HCEC 1CT (cell line): ENCODE measurements at places on chromosomes 2 and 18.

- no peak for DNase-seq
Observed at GRCh38 chr2:117851969-117852368, 37.5 kb downstream of the DDX18 start.

- no peak for DNase-seq
Observed at GRCh38 chr2:216546241-216546640, 47.6 kb downstream of the RPL37A start.

DNA sequence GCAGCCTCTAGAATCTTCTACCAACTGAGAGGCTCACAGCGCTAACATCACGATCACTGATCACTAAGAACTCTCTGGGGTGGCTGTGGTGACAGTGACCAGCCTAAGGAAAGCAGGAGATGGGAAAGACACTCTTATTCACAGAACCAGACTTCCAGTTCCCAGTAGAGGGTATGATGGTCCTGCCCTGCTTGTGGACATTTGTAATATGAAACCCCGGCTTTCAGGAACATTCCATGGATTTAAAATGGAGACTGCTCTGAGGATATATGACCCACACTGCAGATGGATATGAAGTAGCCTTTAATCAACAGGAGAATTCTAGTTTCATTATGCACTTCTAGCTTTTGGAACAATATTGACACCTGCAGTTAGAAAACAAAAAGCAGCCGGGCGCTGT, 131.8 kb downstream of the AFF3 start:
- no peak for DNase-seq

DNA sequence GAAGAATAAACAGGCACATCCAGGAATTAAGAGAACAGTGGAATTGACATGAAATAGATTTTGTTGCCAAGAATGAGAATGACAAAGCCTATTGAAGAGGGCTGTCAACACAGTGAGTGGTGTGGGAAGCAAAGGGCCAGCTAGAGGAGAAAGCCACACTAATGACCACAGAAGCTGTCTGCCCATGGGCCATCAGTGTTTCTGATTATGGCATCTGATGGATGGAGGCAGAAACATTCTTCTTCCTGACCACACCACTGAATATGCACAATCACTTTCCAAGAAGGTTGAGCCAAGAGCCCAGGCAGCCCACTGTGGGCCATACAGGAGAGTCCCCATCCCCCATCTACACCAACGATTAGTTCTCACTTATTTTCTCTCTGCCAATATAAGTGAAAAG, 146.0 kb upstream of the SH3BP4 start:
- DNase-seq, result no peak

- no peak for DNase-seq
Observed at GRCh38 chr2:42486145-42486906, 7.5 kb downstream of the KCNG3 start.

DNA sequence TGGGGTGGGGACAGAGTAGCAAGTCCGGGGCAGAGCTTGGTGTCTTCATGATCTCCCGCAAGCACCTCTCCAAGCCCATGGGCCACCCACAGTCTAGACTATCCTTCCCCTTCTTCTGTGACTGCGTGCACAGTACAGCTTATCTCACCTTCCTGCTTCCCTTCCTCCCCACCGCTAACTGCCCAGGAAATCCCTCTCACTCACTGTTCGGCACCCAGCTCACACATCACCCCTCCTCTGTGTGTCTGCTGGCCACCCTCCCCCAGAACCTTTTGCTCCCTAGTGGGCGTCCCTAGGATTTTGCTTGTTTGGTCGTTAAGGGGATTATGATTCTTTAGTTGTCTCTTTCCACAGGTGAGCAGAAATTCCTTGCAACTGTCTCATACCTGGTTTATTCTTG, 31.5 kb upstream of the SMAD7 start:
- DNase-seq, result no peak

DNA sequence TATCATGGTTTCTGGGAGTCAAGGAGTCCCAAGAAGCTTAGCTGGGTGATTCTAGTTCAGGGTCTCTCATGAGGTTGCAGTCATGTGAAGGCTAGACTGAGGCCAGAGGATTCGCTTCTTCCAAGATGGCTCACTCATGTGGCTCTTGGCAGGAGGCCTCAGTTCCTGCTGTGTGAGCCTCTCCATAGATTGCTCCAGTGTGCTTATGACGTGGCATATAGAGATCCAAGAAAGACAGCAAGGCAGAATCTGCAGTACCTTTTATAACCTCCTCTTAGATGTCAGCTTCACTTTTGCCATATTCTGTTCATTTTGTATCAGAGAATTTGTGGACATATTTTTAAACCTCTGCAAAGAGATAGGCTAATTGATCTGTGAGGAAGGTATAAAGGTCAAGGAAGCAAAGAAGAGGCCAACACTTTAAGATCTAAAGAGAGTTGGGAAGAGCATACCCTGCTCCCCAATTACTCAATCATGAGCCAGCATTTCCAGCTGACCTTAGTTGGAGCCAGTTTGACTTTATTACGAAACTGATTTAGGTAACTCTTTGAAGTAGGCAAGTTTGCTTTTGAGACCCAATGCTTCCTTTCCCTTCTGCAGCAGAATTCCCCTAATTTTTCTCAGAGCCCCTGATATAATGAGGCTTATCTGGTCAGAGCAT, 134.7 kb downstream of the EML6 start:
- peak; percentile 73 for DNase-seq

- no peak for DNase-seq
Observed at GRCh38 chr2:49840428-49840975, 686.2 kb upstream of the FSHR start.

DNA sequence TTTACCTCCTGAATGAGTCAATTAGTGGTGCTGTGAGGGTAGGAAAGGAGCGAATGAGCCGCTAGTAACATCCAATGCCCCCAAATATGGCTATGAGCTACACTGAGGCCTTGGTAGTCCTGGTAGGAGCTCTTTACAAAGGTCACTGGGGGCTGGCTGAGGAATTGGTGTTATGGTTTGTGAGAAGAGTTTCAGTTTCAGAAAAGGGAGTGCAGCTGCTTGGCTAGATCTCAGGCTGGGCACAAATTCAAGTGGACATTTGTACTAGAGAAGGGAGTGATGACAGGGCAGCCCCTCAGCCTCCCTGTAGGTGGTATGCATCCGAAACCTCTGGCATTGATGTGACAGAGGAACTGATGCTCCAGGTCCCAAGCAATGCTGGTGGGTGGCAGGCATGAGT, 13.9 kb upstream of the PAIP2B start:
- DNase-seq, result no peak

- DNase-seq, result no peak
Observed at GRCh38 chr18:55950379-55951166, 362.6 kb upstream of the TCF4 start.

DNA sequence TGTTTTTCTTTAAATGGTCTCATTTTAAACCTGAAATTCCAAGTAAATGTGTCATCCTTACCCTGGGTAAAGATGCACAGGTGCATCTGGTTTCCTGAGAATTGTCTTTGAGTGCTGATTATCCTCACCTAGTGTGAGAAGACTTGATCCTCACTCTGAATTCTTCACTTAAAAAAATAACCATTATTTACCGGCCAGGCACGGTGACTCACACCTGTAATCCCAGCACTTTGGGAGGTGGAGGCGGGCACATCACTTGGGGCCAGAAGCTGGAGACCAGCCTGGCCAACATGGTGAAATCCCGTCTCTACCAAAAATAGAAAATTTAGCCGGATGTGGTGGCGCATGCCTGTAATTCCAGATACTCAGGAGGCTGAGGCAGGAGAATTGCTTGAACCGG, 9.9 kb upstream of the WNT6 start:
- no peak for DNase-seq

DNA sequence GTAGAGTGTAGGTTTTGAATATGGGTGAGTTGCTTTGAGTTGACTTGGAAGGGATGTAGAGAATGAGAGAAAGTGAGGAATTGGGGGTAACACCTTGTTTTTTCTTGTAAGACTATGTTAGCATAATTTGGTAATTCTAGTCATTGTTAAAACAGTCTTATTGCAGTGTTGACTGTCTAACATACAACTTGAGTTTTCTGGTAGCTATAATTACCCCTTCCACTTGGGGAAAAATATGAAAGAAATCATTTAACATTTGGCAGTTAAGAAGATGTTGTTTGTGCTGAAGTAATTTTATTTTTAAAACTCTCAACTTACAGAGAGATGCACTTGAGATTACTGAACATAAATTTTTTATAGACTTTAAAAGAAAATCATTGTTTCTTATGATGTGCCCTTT, 108.2 kb downstream of the COMMD1 start:
- no peak for DNase-seq

GRCh38 chr2:48369971-48370370, 160.0 kb upstream of the STON1 start:
- no peak for DNase-seq

DNA sequence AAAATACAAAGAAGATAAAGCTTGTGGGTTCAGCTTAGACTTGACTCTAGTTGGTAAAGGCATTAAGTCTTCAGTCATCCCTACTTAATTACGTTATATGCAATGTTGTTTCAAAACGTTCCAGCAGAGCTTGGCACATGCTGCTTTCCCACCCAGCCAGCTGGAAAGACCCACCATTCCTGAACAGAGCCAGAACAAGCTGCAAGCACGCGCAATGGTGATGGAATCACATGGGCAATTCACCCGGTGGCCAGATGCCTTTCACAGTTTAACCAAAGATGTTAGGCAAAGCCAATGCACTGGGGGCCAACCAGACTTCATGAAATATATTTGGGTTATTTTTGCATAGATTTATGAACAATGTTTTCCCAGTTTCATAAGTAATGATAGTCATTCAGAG, 123.4 kb upstream of the CDH20 start:
- no peak for DNase-seq

GRCh38 chr2:107543793-107544192, 282.9 kb upstream of the RGPD4 start:
- no peak for DNase-seq

- no peak for DNase-seq
Observed at GRCh38 chr18:12014521-12015415, 33.5 kb downstream of the IMPA2 start.

DNA sequence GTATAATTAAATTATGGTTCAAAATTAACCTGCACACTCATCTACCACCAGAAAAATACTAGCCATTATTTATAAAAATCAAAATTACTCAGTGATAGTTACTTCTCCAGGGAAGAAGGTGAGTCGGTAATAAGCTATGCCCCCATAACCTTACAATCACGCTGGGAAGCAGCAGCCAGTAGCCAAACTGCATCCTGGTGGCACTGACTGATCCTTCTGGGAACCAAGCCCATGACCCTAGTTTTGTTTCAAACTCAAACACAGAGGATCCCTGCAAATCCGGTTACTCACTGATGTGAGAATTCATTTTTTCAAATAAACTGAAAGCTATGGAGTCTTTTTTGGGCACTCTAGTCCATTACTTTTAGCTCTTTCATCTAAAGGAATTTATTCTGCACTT, 88.2 kb upstream of the VWC2L start:
- peak; percentile 70 for DNase-seq

DNA sequence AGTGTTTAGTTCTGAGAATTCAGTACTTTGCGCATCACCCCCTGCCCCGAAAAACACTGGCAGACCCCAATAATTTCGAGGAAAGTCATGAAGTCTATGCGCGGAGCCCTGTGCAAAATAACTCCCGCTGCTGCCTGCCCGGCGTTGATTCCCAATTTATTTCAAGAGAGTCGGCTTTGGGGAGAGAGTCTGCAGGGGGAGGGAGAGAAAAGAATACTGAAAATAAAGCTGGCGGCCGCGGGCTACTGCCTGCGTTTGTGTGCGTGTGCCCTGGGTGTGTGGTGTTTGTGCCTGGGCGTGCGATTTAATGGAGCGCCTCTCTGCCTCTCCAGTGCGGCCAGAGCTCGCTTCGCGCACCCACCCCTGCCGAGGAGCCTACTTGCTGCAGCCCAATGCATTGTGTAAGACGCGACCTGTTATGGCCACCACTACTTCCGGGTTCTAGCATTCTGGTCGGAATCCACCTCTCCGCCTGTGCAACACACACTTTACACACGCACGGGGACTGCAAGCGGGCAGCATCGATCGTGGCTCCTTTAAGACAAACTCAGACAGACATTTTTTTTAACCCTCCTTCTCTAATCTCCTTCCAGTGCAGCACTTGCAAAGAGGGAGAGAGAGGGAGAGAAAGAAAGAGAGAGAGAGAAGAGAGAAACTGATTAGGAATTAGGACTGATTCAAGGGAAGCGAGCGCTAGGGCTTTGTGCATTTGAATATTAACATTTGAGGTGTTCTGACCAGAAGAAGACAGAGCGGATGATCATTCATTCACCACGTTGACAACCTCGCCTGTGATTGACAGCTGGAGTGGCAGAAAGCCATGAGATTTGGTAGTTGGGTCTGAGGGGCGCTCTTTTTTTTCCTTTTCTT, at the start of gene MEIS1:
MEIS1 (plus strand) TSS at position 447 of the 870 bp plus-strand sequence. CDS start 732 bp downstream, outside the sequence.
- DNase-seq, result peak; percentile 99

DNA sequence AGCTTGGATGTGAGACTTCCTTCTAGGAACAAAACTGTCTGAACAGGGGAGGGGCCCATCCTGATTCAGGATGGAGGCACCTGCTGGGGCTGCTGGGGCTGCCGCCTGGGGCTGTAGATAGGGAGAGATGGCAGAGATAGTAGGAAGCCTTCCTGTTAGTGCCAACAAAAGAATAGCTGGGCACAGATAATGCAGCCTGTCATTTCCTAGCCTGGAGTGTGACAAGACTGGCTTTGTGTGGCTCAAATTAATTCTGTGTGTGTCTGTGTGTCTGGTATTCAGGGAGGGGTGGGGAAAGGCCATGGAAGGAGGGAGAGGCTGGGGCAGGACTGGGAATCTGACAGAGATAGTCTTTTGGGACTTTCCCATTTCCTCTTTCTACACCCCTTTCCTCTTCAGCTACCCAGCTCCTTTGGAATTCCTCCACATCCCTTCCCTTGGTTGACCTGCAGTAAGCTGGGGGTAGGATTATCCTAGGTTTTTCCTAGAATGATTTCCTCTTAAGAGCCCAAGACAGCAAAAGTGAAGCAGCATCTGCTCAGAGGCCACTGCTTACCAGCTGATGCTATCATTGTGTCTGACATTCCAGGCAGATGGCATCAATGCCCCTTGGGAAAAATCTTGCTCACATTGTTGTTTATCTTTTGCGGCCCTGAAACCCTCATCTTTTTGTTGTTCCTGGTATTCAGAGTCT, 144.9 kb upstream of the LHCGR start:
- no peak for DNase-seq

DNA sequence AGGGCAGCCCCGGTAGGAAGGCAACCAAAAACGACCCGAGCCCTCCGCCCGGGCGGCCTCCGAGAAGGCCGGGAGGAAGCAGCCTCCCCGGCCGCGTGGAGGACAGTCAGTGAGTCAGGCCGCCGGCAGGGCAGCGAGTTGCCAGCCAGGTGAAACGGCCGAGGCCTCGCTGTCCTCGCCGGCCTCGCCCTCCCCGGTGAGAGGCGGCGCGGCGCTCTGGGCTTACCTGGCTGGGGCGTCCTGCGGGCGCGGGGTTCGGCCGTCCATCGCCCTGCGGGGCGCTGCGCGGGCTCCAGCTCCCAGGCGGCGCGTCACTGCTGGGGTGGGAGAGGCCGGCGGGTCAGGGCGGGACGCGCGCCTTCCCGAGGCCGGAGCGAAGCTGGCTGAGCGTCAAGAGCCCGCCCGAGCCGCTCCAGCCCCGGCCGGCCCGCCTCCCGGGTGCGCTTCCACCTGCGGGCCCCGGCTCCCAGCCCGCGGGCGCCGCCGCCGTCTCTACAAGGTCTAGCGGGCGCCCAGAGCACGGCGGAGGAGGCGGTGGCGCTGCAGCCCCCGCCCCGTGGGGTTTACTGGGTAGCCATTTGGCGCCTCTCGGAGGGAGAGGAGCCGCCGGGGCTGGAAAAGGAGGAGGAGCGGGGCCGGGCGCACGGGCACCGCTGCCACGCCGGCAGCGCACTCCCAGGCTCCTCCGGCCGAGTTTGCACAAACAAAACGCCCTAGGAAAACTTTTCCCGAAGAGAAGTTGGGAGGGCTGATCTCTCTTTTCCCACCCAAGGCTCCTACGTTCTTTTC, 499 bp downstream of the COBLL1 start:
- peak; percentile 78 for DNase-seq
